Activated CD4-positive, alpha-beta T cell treated with anti-CD3 and anti-CD28 coated beads, Interleukin-2, amount 50 U/mL, for 4 hours (primary cell): ENCODE measurements at places on chromosomes 4 and X.
A peak's percentile ranks its signal among the peaks of the same experiment; 100 is the strongest.

DNA sequence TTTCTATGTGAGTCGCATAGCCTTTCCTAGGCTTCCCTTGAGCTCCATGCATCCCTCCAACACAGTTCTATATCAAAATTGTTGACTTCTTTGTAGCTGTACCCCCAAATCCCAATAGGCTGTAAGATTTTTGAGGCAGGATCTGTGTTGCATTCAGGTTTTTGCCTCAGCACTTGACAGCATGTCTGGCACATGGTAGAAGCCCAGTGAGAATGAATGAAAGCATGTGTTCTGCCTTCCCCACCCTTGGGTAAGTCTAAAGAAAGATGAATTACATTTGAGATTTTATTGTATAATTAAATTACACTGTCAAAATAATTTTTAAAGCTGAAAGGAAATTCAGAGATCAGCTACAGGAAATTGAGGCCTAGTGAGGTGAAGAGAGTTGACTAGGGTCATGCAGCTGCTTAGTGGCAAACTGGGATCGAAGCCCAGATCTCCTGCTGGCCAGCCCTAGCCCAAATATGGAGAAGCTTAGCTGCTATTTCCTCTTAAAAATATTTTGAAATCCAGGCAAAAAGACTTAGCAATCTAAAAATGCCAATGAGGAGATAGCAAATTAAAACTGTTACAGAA lies 122.5 kb downstream of the SPATA18 start:
- no peak for DNase-seq

DNA sequence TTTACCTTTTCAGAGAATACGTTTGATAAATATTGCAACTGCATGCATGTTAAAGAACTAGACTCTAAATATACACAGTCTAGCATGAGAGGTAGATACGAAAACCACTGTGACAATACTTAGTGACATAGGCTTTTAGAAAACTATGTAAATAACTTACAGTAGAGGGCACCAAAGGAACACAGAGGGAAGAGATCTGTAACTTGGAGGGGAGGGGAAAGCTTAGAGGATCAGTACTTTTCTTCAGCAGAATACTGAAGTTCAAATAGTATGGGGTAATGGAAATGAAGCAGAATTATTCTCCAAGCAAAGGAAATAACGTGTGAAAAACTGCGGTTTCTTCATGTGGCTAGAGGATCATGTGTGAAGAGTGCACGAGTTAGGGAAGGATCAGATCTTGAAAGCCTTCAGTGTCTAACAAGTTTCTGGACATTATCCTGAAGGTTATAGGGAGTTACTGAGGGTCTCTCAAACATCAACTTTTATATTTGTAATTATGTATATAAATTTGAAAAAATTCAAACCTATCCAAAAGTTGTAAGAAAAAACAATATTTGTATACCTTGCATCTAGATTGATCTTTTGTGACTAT lies 264.3 kb downstream of the NPFFR2 start:
- DNase-seq, result no peak

DNA sequence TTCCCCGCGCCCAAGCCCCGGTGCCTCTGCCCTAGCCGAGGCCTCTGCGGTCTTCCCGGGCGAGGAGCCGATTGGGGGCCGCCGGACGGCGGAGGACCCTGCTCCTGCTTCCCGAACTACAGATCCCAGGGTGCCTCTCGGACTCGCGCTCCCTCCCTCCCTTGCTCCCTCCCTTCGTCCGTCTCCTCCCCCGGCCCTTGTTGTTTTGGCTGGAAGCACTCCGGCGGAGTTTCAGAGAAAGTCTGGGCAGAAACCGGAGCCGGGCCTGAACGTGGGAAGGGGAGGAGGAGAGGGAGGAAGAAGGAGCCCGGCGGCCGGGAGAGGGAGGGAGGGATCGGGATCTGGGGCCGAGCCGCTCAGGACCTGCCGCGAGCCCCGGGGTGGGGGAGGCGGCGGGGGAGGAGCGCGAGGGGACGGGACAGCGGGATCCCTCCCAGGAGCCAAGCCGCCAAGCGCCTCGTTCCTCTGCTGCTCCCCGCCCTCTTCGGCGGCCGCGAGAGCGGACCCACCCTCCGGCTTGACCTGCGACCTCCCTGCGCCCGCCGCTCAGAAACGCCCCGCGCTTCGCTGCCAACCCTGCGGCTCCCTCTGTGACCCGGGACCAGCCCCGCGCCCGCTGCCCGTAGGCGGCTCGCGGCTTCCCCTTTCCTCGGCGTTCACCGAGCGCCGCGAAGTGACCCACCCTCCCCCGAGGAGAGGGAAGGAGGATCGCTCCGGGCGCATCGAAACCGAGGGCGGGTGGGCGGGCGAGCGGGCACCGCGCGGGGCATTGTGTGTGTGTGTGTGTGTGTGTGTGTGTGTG lies 496 bp upstream of the GAB1 start:
- DNase-seq, result no peak

DNA sequence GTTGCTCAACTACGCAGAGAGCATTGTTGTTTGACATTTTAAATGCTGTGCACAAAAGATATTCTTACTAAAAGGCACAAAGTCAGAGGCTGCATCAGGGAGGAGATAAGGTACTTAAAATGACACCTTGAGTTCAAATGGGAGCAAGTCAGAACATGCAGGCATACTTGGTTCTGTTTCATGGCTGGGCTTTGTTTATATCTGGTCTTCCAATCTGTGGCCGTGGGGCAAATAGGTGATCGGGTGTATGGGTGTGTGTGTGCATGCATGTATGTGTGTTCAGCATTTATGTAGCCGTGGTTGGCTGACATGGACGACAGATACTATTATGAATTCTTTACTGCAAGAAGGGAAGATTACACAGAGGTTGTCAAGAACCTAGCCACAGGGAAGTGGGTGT lies 106.1 kb downstream of the RASL11B start:
- no peak for DNase-seq

- no peak for DNase-seq
These were observed 180.7 kb upstream of the IL15 start for GRCh38 chr4:141455651-141456050.

DNA sequence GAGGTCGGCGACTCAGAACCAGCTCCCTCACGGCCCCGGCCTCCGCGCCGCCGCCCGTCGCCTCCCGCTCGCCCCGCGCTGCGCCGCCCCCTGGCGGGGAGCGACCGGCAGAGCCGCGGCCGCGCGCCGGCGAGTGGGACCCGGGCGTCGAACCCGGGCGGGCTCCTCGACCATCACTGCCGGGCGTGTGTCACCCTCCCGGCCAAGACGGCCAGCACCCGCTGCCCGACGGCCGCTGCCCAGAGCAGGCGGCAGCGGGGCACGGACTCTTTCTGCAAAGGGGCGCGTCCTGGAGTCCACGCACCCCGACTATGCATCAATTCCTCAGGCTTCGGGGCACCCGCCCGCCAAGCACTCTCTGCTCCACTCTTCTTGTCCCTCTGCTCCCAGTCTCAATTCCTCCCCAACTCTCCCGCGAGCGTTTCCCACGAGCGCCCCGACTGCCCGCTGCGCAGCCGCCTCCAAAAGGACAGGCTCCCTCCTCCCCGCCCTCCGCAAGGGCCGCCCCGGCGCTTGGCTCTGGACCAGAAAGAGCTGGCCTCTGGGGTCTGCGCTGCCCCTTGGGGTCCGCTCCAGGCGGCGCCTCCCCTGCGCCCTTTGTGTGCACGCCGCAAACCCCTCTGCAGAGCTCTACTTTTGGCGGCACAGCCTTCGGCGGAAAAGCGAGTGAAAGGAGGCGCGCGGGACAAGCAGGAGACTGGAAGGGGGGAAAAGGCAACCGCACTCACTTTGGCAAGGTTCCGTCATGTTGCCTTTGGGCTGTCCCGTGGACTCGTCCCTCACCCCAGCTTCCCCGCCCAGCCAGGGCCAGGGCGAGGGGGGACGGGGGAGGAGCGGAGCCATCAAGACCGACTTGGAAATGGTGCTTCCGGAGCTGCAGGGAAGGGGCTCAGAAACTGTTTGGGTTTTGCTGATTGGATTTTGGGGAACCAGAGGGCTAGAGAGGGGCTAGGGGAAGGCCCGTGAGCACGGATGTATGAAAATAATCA lies 1.0 kb downstream of the PDE5A start:
- DNase-seq, result peak; percentile 34

DNA sequence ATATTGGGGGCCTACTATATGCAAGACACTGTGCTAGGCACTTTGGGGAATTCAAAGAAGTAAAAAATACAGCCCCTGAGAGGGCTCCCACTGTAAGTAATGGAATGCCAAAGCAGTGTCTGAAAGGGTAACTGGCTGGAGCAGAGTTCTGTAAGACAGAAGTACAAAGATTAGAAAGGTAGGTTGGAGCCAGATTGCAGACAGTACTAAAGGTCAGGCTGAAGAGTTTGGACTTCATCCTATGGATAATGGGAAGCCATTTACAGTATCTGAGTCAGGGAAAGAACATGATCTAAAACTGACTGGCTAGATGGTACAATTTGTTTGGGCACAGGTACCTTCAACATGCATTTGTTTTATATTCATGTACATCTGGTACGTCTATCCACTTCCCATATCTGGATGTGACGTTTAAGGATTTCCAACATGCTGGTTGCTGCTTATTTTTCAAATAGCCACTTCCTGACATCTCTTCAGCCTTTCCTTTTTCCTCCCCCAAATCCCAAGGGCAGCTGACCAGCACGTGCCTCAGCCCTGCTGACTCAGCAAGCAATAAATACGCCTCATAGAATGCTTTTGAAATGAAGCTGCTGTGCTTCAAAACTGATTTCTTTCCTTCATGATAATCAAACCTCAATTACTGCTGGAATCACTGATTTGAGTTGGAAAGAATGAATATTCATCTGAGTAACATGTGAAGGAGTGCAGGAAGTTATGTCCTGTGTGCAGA lies 9.5 kb downstream of the ENOX2 start:
- no peak for DNase-seq
